Amniotic epithelial cell (primary cell): ENCODE measurements at places on chromosomes 4 and X.

GRCh38 chrX:30228526-30228925, 1.9 kb upstream of the MAGEB3 start:
- no peak for DNase-seq

DNA sequence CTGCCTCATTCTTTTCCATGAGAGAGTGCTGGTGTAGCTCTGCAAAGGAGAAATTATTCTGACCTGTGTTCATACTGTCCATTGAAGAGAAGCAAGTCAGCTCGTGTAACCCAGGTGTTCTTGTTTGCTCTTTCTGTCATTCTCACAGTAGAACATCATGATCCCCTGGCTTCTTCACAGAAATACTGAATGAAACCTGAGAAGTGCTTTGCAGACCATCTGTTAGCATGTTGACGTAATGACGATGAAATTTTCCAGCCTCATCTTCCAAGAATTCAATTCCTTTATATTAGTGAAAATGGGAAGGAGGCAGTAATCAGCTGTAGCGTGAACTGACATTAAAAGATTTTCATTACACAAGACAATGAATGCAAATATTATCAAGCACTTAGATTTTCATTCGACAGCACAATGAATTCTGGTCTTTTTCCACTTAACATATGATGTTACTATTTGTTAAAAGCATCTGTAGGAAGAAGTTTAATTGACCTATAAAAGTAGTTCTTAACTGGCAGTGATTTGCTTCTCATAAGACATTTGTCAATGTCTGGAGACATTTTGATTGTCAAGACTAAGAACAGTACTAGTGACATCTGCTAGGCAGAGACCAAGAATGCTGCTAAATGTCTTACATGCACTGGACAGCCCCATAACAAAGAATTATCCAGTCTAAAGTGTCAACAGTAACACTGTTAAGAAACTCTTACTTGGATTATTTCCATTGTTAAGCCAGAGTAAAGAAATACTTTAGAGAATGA, 246.3 kb downstream of the BANK1 start:
- DNase-seq: no peak

DNA sequence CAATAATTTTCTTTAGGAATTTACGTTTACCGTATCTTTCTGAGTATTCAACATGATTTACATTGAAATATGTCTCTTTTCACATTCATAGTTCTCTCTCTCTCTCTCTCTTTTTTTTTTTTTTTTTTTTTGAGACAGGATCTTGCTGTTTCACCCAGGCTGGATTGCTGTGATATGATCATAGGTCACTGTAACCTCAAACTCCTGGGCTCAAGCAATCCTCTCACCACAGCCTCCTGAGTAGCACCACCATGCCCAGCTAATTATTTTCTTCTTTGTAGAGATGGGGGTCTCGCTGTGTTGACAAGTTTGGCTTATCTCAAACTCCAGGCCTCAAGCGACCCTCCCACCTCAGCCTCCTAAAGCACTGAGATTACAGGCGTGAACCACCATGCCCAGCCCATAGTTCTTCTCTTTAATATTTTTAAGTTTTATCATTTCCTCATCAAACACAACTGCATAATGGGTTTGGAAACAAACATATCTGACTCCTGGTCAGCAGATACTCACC, 9.8 kb downstream of the SRP72 start:
- DNase-seq: no peak

- no peak for DNase-seq
Measured at GRCh38 chr4:37978248-37978924, 18.2 kb downstream of the PTTG2 start.

DNA sequence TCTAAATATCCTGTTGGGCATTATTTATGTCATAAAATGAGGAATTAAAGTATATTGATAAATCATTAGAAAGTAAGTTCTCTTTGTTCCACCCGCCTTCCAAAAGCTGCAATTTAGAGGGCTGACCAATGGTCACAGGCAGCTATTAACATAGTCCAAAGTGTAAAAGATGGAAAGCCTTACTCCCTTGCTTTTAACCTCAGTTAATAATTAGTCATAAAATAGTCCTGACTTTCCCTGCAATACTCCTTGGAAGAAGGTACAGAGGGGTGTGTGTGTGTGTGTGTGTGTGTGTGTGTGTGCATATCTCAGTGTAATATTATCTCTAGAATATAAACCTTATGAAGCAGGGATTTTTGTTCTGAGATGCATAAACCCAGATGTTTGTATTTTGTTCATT, 275.4 kb downstream of the FAT4 start:
- DNase-seq: no peak

DNA sequence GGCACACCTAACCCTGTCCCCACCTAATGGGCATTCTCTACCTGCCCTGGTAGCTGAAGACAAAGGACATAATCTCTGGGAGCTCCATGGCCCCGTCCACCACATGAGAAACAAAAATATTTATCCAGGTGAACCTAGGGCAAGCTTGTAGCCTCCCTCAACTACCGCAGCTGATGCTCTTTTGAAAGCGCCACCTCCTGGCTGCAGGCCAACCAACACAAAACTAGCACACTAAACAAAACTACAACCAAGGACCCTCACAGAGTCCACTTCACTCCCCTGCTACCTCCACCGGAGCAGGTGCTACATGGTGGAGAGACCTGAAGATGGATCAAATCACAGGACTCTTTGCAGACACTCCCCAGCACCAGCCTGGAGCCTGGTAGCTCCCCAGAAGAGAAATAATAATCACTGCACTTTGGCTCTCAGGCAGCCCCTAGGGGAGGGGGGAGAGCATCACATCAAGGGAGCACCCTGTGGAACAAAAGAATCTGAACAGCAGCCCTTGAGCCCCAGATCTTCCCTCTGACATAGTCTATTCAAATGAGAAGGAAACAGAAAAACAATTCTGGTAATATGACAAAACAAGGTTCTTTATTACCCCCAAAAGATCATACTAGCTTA, 111.3 kb upstream of the ATP8A1 start:
- no peak for DNase-seq

DNA sequence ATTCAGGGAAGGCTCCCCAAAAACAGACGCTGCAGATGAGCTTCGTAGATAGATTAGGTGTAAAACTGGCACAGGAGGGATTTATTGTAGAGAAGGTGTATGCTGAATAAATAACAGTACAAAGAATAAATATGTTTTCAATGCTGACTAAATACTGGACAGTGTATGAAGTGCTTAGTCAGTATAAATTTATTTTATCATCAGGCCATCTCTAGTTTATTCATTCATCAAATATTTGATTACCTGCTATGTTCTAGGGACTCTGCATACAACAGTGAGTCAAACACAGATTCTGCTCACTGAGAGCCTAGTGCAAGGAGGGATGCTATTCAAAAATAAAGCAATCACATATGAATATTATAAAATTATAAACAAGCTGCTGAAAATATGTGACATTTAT, 63.6 kb upstream of the TSPAN5 start:
- DNase-seq: no peak
